ENCODE measurements at places on chromosomes 3 and 15.

GRCh38 chr15:28786521-28786920 lies 61.9 kb downstream of the GOLGA6L7 start:
- no peak for DNase-seq

- no peak for DNase-seq
Measured at GRCh38 chr3:190596349-190597285, 82.7 kb downstream of the IL1RAP start.

DNA sequence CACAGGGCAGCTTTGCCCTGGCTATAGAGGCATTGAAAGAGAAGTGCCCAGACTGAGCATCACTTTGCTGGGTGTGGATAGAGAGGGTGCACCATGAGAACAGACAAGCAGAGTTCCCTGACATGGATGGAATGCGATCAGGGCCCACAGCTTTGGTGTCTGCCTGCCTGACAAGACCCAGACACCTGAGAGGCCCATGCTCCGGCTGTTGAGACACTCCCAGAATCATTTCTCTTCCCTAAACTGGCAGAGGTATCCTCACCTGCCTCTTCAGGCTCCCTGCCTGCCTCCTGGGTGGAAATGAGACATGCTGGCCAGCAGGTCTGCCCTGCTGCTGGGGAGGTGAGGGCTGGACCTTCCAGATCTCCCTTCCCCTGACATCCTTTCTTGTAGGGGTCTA lies 10.4 kb upstream of the CHST14 start:
- DNase-seq = no peak

- DNase-seq = no peak
Measured at GRCh38 chr3:176789281-176789705, 408.0 kb downstream of the TBL1XR1 start.

- no peak for DNase-seq
Measured at GRCh38 chr3:30548600-30548999, 57.8 kb upstream of the TGFBR2 start.

GRCh38 chr3:139532976-139533375 lies 6.6 kb downstream of the RBP1 start:
- DNase-seq = no peak

DNA sequence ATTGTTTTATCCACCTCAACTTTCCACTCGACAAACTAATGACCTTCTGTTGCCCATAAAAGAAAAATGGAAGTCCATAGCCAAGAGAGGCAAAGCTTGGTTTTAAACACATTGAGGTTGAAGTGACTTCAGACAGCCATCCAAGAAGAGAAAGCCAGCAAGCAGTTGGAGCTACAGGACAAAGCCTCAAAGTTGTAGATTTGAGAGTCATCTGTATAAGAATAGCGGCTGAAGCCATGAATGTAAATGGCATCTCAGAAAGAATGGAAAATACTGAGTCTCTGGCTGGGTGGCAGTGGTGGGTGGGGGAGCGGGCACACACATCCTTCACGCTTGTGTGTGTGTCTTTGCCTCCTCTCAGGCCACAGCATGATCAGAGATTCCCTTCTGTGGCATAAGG lies 124.1 kb upstream of the CHRM5 start:
- no peak for DNase-seq

- DNase-seq = no peak
Measured at GRCh38 chr3:136114421-136114820, 81.7 kb downstream of the MSL2 start.

DNA sequence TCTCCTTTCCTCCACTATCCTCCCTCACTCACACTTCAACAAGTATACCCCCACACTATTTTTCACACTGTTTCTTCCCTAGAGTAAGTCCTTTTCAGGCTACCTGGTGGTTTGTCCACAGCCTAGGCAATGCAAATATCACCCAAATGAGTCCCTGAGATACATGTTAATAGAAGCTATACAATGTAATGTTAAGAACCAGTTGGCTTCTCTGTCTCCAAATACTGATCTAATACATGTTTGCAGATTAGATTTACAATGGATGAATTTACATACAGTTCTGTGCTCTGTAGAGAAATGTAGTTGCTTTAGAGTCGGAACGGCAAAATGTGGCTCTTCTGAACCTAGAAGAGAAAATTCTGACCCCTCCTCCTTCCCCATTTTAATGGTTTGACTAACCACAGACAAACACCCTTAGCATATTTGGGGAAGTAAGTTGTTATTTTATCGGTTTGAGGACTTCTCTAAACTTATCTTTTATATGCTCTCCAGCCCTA lies 63.6 kb upstream of the MBNL1 start:
- DNase-seq = no peak
